Activated CD4-positive, alpha-beta T cell treated with anti-CD3 and anti-CD28 coated beads for 24 hours (primary cell): ENCODE measurements at places on chromosomes 6 and 20.

- no peak for DNase-seq
Observed at GRCh38 chr6:124036384-124036783, 232.7 kb downstream of the NKAIN2 start.

DNA sequence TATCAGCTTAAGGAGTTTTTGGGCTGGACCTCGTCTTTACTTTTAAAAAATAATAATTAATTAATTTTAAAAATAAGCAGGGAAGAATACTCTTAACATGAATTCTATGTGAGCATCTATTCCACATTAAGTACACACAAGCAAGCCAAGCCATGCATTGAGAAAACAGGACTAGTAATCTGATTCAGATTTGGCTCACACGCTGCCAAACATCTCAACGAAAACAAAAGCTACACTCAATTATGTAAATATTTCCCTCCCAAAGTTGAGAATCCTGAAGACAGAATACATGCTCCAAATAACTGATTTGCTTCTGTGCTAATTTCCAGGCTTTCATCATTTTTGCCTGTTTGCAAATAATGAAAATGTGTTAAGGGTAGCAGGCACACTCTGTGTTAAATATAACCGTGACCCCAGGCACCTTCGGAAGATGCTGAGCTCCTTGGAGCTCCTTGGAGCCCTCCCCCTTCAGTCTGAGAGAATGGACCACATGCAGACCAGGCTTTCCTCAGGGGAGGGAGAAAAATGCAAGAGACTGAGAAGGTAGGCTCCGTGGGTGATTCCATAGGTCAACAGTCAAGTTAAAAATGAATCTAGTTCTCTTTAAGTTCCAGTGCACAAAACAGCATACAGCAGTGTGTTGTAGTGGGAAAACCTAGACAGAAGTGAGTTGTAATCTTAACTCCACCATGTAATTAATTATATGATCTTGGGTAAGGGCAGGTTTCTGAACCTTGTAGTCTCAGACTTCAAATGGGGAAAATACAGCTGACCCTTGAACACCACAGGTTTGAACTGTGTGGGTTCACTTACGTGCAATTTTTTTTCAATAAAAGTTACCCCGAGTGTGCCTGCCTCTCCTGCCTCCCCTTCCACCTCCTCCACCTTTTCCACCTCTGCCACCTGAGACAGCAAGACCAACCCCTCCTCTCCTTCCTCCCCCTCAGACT, 161.3 kb upstream of the RREB1 start:
- DNase-seq, result no peak

- no peak for DNase-seq
Observed at GRCh38 chr20:58471193-58472164, 43.7 kb downstream of the APCDD1L start.

GRCh38 chr20:63525971-63526370, 5.4 kb downstream of the PPDPF start:
- DNase-seq, result no peak

DNA sequence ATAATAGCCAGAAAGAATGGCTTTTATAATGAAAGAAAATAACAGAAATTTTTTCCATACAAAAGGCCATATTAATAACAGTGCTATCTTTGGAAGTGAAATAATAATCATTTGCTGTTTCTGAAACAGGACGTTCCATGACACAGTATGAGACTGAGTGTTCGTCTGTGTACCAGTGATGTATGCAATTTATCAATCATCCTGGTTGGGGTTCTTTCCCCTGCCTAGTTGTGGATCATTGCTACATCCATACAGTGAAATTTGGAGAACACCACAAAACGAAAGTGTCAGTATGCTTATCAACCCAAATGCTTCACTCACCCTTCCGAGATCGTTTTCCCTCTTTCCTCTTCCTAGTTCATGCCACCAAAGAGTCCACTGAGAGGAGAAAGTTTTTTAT, 151.4 kb upstream of the PRDM1 start:
- no peak for DNase-seq

DNA sequence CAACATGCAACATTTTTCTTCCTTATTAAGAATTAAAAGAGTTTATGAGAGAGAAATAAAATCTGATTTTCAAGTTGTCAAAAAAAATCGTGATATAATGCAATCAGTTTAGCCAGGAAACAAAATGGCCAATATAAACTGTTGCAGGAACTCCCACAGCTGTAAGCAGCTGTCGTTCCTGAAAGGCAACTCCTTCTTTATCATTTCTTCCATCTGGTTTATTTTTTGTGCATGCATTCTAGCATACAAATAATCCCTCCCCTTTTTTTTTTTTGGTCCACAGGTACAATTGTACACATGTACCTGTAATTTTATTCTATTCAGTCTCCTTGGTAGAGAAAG, 19.7 kb downstream of the TRAF3IP2 start:
- DNase-seq, result no peak

DNA sequence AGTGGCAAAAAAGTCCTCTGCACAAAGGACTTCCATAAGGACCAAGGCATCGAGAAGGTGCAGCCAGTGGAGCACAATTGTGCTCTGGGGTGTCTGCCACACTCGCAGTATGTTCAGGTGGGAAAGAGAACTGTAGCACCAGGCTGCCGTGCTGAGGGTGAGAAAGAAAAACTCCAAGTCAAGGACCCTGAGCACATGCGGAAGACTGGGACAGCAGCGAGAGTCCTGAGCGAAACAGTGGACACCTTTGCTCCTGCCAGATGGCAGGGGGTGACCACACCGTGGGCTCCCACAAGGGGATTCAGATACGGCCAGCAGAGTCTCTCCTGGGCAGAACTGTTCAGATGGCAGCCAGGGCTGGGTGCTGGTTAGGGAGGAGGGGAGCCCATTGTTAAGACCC, 73.6 kb downstream of the POPDC3 start:
- no peak for DNase-seq

- no peak for DNase-seq
Observed at GRCh38 chr20:1479831-1480595, 11.2 kb downstream of the SIRPB2 start.

DNA sequence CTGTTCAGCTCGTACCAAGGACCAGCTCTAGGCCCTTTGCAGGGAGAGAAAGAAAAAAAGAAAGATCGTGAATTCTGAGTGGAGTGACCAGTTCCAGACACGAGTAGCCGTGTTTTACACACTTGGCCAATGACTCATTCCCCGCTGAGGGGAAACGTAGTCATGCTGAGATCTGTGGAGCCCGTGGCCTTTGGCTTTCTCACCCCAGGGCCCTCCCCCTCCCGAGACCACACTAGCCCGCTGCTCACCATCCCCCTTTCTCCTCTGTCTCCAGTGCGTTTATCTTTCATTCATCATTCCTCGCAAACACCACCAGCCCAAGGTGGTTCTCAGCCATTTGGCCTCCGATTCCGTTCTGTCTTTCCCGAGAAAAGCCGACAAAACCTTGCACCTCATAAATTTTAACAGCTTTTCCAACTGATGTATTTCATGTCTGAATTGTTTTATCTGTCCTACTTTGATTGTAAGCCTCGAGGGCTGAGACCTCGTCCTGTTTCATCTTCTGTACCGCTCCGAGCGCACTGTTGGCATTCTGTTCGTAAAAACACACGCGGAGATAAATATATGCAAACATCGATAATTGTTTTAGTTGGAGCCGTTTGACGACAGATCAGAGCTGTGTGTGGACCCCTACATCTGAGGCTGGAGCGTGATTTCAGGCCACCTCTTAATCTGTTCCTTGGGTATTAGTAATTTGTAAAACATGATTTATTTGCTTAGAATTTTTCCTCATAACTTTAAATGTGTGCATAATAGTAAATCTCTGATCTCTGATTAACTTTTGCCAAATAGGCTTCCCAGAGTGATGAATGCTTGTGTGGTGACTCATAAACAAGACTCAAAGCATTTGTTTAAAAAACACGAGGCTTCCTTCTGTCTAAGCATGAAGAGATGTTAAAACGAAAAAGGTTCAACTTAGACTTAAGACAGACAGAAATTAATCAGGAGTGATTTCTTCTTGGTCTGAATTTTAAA, 336.6 kb downstream of the CDH4 start:
- DNase-seq, result no peak

GRCh38 chr6:137426007-137426689, 68.0 kb downstream of the OLIG3 start:
- DNase-seq, result no peak

- no peak for DNase-seq
Observed at GRCh38 chr6:142482974-142483373, 181.2 kb downstream of the ADGRG6 start.

DNA sequence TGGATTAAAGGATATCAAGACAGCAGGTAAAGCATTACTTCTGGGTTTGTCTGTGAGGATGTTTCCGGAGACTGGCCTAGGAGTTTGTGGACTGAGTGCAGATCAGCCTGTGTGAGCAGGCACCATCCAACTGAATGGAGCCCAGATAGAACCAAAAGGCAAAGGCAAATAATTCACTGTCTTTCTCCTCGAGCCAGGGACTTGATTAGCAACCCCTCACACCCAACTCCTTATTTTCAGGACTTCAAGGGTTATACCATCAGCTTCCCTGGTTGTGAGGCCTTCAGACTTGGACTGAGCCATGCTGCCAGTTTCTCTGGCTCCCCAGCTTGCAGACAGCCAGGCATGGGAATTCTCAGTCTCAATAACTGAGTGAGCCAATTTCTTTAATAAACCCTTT, 19.3 kb downstream of the PSMB1 start:
- DNase-seq, result no peak
